ENCODE measurements at places on chromosomes 12 and 14. TPM values are rescaled to one million over a fixed set of nuclear protein-coding genes. Genes with fewer than 3 reads are reported as not detected.

Gene GNG2
- 24.4 TPM for total RNA-seq

Gene GPRC5A
- 886 TPM for total RNA-seq

Gene KIF5A
- 0.14 TPM for total RNA-seq

DNA sequence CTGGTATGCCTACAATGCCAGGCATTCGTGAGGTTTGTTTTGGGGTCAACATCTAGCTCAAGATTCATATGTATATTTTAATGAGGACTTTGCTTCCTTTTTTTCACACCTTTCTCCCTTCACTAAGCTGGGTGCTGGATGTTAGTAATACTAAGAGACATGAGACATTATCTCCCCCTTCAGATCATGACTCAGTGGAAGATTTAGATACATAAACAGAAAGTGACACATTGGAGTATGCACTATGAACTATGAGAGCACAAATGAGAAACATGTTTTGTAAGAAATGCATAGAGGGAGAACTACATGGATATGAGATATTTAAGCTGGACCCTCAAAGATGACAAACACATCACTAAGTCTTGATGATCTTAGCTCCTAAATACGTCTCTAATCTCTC is 286.3 kb downstream of the RPAP3 start:
- no peak overlapping the region for H3K4me3 ChIP-seq
- H3K27me3 ChIP-seq = no peaks in the 10 kb centered on the region
- H3K27ac ChIP-seq = no peak overlapping the region
- no peak for DNase-seq

DNA sequence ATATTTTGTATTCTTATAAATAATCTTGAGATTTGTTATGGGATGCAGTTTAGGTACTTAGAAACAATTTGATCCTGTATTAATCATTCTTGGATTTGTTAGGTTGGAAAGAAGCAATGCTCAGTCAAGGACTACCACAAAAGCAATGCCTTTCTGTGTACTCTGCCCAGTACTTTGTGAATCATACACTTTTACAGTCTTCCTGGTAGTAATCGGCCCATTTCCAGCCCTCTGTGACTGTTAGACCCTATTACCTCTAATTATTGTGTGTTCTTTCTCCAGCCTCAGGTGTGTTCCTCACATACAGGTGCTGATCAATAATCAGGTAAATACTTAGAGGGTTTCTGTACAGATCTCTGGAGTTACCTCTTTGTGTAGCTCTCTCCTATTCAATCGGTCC is 609.0 kb downstream of the KCNH5 start:
- no peak overlapping the region for H3K4me3 ChIP-seq
- no peaks in the 10 kb centered on the region for H3K36me3 ChIP-seq
- no peaks in the 10 kb centered on the region for H3K4me1 ChIP-seq
- no peaks in the 10 kb centered on the region for H3K27me3 ChIP-seq
- no peak for DNase-seq
- no peak overlapping the region for H3K27ac ChIP-seq

Gene CLEC1B
- not detected for total RNA-seq

GRCh38 chr14:106737021-106737420 is 1210.6 kb downstream of the TMEM121 start:
- no peaks in the 10 kb centered on the region for H3K27me3 ChIP-seq
- H3K4me3 ChIP-seq = no peak overlapping the region
- H3K36me3 ChIP-seq = no peaks in the 10 kb centered on the region
- DNase-seq = no peak

Data from upper lobe of right lung (tissue), 1 donor.